NCI-H1930 (cell line): ENCODE measurements at places on chromosomes 12 and 14.

DNA sequence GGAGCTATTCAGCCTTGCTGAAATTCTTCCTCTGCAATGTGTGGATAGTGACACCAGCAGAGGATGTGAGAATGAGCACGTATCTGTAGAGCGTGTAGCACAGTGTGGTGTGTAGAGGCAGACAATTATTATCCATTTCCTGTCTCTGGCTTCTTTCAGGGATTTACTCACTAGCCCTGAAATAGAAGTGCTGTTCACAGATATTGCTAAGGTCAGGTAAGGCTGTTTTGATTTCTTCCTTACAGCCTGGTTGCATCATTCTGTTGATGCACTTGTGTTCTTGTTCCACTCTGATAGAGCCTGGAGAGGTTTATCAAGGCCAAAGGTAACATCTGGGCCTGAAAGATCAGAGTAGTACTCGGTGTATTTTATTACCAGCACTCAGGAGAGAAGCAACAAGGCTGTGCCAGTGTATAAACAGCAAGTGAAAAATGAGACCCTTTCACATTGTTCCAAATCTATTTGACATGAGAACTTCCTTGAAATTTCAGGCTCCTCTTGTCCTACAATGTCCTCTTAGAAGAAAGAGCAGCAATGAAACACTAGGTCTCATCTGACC is 16.7 kb downstream of the ARG2 start:
- DNase-seq, result no peak

DNA sequence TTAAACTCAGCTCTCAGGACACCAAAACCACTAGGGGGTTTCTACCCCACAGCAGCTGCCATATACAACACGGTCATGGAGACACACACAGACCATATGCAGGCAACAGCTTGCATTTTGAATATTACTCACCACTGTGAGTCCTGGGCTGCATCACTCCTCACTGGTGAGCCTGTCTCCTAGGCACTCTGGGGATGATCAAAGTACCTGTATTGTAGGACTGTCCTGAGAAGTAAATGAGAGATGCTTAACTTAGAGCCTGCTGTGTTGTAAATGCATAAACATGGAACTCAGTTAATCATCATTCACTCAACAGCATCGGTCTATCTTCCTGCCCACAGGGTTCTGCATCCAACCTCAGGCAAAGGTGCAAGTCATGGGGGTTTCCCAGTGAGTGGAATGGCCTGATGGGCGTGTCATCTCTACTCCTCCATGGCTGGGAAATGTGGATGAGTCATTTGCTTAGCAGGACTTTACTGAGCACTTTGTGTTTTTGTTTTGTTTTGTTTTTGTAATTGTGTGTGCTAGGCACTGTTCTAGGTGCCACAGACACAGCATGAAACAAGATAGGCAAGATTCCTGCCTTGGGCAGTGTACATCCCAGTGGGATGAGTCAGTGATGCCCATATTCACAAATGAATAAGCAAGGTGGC is 1141.2 kb upstream of the TMEM132C start:
- DNase-seq, result no peak

- DNase-seq, result no peak
Observed at GRCh38 chr12:22539055-22539454, 5.3 kb downstream of the C2CD5 start.

DNA sequence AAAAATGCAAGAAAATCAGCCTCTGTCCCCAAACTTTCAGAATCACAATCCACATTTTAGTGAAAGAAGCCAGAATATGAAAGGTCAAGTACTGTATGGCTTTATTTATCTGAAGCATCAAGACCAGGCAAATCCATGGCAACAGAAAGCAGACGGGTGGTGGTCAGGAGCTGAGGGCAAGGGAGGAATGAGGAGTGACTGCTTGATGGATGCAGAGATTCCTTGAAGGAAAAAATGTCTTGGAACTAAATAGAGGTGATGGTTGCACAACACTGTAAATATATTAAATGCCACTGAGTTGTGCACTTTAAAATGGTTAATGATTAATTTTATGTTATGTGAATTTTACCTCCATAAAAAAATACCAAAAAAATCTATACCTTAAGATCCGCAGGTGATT is 165.1 kb downstream of the GXYLT1 start:
- no peak for DNase-seq

DNA sequence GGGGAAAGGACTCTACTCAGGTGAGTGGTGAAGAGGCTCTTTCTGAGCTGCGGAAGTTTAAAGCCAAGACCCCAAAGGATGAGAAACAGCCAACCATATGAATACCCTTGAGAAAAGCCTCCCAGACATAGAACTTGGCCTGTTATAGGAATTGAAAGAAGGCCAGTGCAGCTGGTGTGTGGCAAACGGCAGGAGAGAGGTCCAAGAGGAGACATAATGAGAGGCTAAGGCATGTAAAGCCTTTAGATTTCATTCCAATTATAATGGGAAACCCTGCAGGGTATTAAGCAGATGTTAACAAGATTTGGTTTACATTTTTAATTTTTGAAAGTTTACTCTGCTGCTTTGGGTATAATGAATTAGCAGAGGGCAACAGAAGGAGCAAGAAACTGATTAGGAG is 552.1 kb upstream of the FBXO33 start:
- DNase-seq, result no peak
